ENCODE measurements at places on chromosomes 1 and 21.

DNA sequence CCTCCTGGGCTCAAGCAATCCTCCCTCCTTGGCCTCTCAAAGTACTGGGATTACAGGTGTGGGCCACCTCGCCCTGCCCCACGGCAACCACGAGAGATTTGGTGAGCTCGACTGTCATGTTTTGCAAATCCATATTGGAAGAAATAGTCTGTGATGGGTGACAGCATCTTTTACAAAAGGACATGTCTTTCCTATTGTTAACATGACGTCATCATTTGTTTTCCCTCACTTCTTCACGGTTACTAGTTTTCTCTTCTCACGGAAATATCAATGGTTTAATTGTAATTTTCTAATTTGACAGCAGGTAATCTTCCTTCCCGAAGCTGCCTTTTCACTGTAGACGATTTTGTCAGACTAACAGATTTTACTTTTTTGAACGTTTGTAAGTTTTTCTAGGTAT, 110.8 kb upstream of the GREM2 start:
- DNase-seq, result no peak

GRCh38 chr1:196481616-196482015, 126.6 kb downstream of the KCNT2 start:
- DNase-seq, result no peak

DNA sequence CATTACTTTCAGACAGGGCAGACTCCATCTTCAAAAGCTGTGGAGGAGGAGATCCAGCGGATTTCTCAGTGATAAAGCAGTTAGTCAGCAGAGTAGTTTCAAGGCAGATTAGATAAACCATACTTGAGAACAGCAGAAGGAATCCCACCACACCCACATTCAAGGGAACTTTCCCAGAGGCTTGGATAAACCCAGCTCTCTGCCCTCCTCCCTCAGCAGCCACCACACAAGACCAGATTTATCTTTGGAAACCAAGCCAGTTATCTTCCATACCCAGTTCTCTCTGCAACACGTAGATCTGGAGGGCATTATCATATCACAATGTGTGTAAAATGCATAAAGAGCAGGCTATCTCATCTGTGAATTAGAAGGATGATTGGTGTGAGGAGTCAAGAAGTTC, 40.2 kb downstream of the GFI1 start:
- DNase-seq, result no peak

- DNase-seq, result no peak
These were observed 16.2 kb downstream of the INSRR start for GRCh38 chr1:156842618-156843300.

- DNase-seq, result no peak
These were observed 56.8 kb downstream of the ATP5PO start for GRCh38 chr21:33858667-33859372.

DNA sequence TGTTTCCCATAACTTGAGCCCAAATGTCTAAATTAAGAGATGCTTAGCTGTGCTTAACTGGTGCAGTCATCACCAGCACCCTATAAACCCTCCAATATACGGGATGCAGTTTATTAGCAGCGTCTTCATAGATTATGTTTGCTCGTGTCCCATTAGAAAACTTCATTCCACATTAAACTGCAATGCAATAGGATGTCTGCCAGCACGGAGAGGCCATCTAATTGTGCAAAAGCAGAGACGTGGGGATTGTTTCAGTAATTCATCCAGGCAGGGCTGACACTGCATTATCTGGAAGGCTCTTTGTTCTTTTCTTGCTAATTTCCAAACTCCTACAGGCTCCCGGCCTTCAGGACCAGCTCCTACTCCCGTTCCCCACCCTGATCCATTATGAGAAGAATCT, 89.5 kb downstream of the CSMD2 start:
- no peak for DNase-seq

DNA sequence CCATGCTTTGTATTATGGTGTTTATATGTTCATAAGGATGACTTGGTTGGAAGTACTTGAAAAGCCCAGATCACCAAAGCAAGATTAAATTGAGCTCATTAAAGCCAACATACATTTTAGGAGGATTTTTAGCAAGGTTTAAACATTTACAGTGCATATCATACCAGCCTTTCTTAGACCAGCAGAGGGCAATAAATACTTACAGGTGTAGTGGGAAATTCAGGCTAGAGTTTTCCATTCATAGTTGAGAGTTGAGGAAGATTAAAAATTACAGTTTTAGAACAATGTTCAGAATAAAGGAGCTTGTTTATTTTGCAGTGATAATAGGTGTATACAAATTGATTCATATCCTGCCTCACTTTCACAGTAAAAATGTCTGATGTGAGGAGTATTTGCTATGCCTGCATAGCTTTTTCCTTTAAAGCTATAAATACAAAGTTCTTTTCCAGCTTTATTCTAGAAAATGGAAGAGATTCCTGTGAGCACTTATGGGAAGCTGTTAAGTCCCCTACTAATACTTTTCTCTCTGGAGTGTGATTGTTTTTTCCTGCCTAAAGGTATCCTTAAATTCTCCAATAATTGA, 35.3 kb downstream of the DTL start:
- DNase-seq, result peak; percentile 70

- DNase-seq, result no peak
These were observed 171.3 kb upstream of the NRIP1 start for GRCh38 chr21:15236111-15236510.

DNA sequence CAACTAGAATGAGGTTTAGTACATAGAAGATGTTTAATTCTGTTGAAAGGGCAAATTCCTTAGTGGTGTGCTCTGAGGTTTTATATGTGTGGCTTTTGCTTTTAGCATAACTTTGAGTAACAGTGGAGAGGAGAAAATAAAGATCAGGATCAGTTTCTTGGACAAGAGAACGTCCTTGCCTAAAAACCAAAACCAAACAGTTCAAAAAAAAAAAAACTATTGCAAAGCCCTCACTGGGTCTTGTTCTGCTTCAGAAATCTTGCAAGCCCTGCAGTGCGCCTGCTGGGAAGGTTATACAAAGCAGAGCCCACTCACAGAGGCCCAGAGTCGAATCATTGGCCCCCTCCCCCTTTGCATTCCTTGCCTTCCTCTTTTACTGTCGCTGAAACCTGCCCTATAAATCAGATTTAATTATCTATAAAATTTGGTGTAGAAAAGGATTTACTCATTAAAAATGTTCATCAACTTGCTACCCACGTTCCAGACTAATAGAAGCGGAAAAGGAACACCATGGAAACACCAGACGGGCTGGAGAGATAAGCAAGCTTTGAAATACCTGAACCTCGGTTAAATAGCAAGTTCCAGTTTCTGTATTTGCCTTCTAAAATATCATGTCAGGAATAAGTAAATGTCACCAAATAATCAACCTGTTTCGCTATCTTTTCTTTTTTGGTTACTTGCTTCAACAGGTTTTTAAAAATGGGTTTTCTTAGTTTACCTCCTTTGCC, 201.6 kb upstream of the PTBP2 start:
- peak; percentile 49 for DNase-seq

- peak; percentile 11 for DNase-seq
These were observed 33.7 kb downstream of the PRDM15 start for GRCh38 chr21:41845310-41846032.

- DNase-seq, result peak; percentile 73
These were observed at the start of gene MTARC2 for GRCh38 chr1:220748089-220748934. Gene MTARC2 (plus strand): TSS chr1:220748322. CDS start chr1:220748532, 210 bp downstream.

Data from AG10803 (cell line).